Activated CD8-positive, alpha-beta memory T cell treated with anti-CD3 and anti-CD28 coated beads for 4 hours (primary cell): ENCODE measurements at places on chromosomes 6 and 20.

DNA sequence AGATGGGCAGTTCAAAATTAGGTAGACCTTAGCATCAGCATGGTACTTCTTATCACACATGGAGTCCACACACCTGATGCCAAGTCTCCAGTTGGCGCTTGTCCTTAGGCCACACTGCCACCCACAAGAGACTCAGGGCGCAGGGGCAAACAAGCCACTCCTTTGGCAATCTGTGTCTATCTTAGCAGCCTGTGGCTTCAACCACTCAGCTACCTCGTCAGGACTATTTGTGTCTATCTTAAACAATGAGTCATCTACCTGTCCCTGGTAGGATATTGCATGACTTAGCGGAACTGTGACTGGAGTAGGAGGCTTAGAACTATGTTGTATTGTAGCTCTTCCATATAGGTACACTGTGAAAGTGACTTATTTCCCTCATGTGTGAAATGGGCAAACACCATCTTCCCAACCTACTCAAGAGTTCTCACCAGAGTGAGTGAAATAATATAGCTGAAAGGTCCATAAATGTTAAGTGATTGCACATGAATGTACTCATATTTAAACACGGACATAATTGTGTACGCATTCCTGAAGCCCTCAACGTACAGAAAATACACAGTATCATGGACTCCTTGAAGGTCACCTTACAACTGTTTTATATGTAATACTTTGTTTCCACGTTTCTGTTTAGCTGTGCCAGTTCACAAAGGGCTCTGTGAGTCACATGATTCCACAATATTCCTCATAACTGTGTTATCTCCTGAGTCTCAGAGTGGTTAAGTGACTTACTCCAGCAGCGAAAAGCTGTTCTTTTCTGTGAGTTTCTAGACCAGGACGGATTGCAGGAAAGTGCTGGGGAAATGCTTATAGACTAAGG lies 1.6 kb downstream of the TRIM27 start:
- DNase-seq, result peak; percentile 20

DNA sequence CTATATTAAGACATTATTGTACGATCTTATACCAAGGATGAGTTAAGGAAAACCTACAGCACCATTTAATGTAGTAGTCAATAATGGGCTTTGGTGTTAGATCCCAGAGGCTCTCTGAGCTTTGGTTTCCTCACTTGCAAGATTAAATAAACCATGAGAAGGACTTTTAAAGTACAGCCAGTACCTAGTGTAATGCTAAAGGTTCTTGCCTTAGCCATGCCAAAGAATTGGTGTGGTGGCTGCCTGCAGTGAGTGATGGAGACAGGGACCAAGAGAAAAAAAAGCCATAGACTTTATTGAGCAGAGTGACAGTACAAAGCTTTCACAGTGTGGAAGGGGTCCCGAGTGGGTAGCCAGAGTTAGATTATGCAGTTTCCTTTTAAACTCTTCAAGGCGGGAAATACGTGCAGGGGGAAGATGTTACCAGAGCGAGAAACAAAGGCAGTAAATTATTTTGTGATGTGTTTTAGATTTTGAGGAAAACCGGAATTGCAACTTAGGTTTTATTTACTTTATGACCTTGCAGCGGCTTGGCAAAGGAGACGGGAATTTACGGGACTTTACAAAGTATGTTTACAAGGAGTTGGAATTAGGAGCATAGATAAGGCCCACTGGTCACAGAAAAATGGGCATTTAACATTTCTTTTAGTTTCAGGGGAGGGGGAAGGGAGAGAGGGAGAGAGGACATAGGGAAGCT lies 100.4 kb downstream of the MYO6 start:
- no peak for DNase-seq

DNA sequence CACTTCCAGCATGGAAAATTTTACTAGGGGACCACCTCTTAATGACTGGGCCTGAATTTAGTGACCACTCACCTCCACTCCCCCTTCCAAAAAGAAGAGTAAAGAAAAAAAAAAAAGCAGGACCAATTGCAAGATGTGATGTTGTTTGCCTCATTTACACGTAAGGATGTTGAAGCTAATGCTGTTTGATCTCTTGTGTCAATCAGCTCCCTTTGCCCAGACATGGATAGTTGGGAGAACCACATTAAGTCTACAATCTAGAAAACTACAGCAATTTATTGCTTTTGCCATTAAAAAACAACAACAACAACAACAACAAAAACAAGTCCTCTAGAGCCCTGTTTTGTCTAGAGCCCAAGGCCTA lies 11.0 kb upstream of the DSTN start:
- no peak for DNase-seq

GRCh38 chr6:38054527-38055202 lies 235.1 kb downstream of the ZFAND3 start:
- no peak for DNase-seq

- no peak for DNase-seq
These were observed 128.6 kb upstream of the FAM83B start for GRCh38 chr6:54717849-54718455.

GRCh38 chr20:39107741-39108140 lies 145.6 kb downstream of the DHX35 start:
- no peak for DNase-seq

DNA sequence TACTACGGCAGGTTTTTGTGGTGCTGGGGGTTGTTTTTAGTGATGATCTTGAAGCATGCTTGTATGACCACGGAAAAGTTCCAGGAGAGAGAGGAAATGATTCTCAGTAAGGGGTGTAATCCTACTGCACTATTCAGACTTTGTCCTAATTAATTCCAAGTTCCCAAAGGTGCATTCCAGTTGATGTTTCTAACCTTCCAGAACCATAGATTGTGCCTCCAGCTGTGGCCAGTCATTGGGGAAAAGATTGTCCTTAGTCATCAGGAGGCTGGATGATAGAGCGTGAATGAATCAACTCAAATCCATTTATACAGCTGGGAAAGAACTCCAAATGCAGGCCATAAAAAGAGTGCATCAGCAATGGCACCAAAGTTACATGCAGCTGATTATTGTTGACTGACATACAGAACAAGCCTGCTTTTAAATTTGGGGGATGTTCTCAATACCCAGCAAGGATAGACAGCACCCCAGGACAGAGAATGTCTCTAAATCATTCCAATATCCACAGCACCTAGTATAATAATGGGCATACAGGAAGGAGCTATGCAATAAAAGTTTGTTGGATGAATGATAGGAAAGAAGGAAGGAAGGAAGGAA lies 27.8 kb upstream of the PKHD1 start:
- DNase-seq, result no peak

DNA sequence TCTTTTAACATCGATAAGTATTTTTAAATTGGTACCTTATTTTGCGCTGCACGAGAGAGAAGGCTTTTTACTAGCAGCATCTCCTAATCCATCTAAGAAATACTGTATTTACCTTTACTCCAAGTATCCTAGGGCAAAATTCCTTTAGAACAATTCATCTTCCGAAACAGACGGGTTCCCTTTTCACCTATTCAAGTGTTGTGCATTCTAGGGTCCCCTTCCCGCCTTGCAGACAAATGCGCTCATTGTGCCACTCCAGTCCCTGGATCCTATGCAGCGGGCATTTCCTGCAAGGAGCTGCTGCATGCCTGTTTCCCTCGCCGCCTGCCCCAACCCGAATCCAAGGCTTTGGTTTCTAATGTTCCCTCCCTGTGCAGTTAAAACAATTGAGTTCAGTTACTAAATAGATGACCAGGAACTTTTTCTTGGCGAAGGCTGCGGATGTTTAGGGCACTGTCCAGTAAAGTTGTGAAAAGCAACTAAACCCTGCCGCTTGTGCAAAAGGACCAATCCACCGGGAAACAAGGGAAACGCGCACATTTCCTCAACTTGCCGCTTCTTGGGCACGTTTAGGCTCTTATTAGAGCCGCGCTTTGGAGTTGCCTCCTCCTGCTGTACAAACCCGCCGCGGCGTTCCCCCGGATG lies 556 bp upstream of the SCAF8 start:
- no peak for DNase-seq

DNA sequence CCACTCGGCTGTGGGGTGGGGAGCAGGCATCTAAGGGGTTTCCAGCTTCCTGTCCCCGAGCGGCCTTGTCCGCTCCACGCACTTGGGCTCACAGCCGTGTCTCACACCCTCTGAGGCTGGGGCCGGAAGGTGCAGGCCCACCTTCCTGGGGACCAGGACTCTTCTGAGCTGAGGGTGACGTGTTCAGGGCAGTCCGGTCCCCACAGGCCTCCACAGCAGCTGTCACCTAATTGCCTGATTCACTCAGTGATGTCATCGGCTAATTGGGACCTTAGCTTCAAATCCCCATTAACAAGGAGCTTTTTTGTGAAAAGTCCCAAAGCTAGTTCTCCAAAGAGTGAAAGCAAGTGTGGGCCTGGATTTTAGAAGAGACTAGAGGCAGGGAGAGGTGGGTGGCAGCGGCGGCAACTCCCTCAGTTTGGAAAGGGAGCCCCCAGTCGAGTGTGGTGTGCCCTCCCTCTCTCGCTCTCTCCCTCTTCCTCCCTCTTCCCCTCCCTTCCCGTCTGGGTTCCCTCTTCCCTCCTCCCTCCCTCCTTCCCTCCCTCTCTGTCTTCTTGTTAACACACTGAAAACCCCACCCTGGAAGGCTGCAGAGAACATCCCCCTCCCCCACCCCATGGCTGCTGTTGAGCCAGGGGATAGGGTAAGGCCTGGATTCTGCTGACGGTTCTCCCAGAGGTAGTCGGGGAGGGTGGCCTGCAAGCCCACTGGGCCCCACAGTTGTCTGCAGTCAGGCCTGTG lies 39.0 kb downstream of the MYT1 start:
- DNase-seq, result no peak

- DNase-seq, result no peak
These were observed 4.7 kb downstream of the NKX2-2 start for GRCh38 chr20:21509079-21509596.

DNA sequence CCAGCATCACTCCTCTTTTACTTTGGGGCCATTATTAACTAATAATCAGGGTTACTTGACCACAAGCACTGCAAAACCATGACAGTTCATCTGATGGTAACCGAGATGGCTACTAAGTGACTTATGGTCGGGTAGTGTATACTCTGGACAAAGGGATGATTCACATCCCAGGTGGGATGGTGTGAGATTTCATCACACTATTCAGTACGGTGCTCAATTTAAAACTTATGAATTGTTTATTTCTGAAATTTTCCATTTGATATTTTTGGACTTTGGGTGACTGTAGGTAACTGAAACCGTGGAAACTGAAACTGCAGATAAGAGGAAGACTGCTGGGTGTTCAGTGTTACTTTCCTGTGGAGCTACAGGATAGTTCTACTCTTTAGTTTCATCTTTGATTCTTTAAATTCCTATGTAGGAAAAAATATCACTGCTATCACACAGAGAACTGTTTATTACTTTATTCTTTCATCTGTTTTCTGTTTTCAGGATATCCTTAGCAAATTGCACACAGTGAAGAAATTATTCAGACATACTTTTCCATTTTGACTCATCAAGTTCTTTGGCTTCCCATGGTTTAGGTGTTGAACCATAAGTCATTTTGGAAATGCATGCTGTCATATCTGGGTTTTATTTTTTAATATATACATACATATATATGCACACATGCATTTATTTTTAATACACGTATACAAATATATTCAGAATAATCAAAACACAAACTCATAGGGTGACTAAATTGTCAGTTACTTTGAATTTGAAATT lies 59.1 kb upstream of the C20orf144 start:
- no peak for DNase-seq
